ENCODE measurements at places on chromosomes 7 and 10.

DNA sequence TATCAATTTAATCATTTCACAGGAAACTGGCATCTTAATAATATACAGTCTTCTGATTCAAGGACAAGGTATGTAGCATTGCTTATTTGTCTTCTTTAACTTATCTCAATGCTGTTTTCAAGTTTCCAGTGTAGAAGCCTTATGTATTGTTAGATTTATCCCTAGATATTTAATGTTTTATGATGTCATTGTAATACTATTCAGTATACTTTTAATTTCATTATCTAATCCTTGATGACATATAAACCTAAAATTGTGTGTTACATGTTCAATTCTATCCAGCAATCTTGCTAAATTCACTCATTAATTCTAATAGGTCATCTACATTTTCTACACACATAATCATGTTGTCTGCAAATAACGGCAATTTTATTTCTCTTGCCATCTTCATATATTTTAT lies 126.3 kb upstream of the SEC61G start:
- DNase-seq: no peak

GRCh38 chr7:18896343-18896975 lies 221.0 kb downstream of the TWIST1 start:
- DNase-seq: no peak

- DNase-seq: no peak
Observed at GRCh38 chr7:149751043-149751775, 22.2 kb downstream of the ZNF467 start.

GRCh38 chr10:98492763-98493162 lies 46.0 kb upstream of the HPS1 start:
- no peak for DNase-seq

- no peak for DNase-seq
Observed at GRCh38 chr10:123385508-123386080, 231.4 kb downstream of the BUB3 start.

DNA sequence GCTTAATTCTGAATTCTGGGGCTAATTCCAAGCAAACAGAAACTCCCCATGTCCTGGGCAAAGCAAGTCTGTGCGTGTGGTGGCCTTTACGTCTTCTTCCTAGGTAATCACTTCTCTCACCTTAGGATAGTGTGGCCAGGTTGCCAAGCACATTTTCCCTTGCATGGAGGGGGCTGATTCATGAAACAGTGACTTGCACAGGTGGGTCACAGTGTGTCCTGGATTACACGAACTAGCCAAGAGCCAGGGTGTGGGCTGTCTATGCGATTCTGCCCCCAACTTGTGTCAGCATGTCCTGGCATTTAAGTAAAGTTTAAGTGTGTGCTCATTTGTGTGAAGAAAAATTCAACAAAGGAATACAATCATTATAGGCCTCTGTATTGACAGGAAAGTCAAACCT lies 18.5 kb upstream of the SEM1 start:
- no peak for DNase-seq

GRCh38 chr10:103990121-103990520 lies 23.2 kb downstream of the SLK start:
- no peak for DNase-seq

GRCh38 chr7:135743907-135744731 lies 4.5 kb downstream of the FAM180A start:
- DNase-seq: no peak

GRCh38 chr7:155405399-155406318 lies 52.3 kb upstream of the EN2 start:
- DNase-seq: no peak

- DNase-seq: no peak
Observed at GRCh38 chr10:108393089-108393488, 1228.6 kb upstream of the SORCS1 start.

DNA sequence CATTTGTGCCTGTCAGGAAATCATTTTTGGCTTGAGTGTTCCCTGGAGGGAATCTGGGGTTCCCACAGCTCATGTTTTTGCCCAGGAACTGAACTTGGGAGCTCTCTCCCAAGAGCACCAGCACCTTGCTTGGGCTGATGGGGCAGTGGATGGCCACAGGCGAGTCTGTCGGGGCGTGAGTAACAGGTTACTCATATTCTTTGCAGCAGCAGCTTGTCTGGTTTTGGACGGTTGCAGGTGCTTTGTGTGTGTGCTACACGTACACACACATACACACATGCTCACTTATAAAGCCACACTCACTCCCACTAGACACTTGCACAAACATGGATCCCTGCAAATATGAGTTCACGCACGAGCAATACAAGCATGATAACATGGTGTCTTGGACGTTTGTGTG lies 2.9 kb upstream of the PALD1 start:
- no peak for DNase-seq

DNA sequence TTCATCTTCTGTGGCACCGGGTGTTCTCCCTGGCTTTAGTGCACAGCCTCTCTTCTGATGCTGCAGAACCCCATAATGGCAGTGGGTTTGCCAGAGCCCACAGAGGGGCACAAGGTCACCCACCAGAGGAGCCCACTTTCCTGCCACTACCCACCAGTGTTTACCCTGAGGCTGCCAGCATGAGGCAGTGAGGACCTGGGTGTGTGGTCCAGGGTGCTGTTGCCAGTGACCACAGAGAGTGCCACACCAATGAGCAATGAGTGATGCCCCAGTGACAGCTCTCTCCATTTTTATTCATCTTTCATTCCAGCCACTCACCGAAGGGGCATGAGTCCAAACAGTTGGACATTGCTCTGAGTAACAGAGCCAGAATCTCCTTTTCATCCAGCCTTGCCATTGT lies 34.8 kb downstream of the MTURN start:
- no peak for DNase-seq

GRCh38 chr10:109451879-109452278 lies 471.4 kb downstream of the XPNPEP1 start:
- DNase-seq: no peak

GRCh38 chr10:87960230-87960629 lies 96.8 kb downstream of the PTEN start:
- DNase-seq: no peak

GRCh38 chr10:70599791-70600190 lies 2.8 kb downstream of the PRF1 start:
- DNase-seq: no peak

DNA sequence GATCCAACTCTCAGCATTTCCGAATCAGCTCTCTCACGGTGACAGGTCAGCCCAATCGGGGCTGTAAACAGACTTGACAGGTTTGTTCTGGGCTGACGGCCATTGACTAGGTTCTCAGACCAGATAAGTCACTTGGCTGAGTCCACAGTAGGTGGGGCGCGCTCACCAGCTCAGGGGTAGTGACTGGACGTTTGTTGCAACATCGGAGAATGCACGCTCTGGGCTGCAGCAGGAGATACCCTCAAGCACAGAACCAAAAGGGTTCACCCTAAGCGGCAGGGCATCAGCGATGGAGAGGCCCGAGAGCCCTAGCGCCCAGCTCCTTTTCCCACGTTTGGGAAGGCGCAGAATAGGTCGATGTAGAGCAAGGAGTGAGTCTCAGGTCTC lies 1.8 kb downstream of the KLLN start:
- no peak for DNase-seq

DNA sequence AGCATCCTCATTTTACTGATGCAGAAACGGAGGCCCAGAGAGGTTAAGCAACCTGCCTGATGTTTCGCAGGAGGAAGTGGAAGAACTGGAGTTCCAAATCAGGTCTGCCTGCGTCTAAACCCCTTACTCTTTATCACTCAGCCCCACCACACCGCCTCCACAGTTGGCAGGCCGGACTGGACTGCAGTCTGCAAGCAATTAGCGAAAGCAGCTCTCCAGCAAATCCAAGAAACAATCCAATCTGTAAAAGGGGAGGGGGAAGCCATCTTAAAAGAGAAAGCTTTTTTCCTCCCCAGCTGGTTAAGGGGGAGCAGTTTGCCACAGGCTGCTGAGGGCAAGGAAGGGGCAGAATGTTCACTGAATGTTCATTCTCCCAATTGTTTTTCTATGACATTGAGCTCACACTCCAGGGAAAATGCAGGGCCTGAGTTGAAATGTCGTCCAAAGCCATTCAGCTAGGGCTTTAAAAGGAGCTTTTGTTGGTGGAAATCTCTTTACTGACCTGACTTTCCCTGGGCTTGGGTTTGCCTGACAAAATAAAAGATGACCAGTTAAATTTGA lies 350.1 kb downstream of the RNLS start:
- DNase-seq: no peak

DNA sequence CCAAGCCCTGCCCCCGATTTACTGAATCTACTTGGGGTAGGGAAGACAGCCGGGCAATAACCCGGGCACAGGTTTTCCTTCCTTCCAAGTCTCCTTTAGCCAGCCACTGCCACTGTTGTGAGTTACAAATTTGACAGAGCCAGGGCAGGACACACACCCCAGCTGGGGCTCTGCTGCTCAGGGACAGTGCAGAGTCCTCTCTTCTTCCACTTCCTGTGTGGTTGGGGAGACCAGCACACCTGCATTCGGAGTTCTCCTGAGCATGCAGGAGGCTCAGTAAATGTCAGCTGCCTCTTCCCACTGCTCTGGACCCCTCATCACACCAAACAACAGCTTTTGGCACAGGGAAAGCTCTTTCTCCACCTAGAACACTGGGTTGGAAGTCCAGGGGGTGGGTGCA lies 21.3 kb downstream of the CHST15 start:
- no peak for DNase-seq

DNA sequence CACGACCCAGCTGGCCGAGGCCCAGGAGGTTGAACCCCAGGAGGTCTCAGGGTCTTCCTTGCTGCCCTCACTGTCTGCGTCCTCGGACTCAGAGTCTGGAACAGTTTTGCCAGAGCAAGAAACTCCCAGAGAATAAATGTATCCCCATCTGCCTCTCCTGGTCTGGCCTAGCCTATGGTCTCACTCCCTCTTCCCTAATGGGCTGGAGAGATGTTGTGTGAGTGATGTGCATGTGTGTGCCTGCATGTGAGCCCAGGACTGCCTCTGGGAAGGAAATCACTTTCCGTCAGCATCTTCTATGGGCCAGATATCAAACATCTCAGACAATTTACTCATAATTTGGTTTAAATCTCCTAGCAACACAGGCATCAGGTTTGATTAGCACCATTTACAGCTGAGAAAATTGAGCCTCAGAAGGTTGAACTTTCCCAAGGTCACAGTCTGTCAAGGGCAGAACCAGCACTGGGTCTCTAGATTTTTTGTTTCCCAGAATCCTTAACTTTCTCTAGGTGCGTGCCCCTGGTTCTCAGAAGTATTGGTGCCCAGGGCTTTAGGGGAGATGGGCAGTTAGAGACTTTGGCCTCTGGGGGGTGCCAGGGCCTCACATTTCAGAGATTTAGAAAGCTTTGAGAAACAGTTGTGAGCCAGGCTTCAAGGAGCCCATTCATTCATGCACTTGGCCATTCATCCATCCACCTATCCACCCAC lies 4.9 kb downstream of the TMEM270 start:
- no peak for DNase-seq

DNA sequence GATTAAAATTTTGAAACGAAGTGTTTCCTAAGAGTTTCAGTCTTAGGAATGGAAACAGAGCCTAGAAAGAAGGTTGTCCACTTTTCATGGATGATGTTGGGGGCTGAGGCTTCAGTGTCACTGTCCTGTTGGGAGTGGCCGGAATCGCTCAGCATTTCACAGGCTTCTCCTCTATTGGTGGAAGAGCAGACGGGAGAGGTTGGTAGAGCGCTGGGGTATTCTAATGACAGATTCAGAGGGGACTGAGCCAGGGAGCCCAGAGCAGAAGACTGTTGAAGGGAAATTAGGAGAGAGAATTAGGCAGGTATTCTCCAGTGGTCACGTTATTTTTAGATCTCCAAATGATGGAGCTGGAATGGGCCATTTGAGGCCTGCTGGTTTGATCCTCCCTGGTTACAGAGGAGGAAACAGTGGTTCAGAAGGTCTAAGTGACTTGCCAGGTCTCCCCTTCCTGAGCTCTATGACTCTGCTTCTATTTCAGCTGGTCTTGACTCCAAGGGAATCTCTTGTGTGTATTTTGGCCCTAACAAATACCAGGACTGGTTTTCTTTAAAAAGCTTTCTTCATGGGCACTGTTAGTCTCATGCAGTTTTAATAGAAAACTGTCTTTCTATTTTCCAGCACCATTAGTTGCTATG lies 35.7 kb upstream of the EEPD1 start:
- no peak for DNase-seq

- DNase-seq: no peak
Observed at GRCh38 chr10:24393201-24393600, 184.3 kb downstream of the KIAA1217 start.

- DNase-seq: no peak
Observed at GRCh38 chr7:125563964-125564529, 634.4 kb upstream of the POT1 start.

DNA sequence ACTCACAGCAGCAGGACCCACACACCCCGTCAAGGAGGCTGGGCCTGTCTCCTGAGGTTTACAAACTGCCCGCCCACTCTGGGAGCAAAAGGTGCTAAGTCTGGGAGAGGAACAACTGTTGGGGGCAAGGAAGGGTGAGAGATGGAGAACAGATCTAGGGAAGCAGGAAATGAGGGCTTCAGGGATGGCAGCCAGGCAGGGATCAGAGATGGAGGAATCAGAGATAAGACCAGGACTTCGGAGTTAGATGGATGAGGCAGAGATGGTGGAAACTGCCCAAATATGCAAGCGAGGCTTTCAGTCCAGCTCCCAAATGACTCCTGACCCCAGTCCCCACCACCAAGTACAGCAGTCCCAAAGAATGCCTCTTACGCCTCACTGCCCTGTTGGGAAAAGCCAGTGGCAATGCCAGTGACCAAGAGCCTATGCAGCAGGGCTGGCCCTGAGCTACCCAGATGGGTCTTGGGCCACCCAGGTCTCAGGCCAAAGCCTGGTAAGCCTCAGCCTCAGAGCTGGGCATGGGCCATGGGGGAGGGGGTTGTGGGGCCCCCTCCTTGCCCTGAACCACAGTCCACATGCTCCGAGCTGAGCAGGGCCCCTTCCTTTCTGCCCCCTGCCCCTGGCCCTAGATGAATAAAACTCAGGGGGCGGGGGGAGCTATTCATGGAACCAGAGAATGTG lies 39.5 kb upstream of the SLF2 start:
- DNase-seq: no peak

GRCh38 chr10:127918572-127918971 lies 11.7 kb downstream of the PTPRE start:
- DNase-seq: no peak

DNA sequence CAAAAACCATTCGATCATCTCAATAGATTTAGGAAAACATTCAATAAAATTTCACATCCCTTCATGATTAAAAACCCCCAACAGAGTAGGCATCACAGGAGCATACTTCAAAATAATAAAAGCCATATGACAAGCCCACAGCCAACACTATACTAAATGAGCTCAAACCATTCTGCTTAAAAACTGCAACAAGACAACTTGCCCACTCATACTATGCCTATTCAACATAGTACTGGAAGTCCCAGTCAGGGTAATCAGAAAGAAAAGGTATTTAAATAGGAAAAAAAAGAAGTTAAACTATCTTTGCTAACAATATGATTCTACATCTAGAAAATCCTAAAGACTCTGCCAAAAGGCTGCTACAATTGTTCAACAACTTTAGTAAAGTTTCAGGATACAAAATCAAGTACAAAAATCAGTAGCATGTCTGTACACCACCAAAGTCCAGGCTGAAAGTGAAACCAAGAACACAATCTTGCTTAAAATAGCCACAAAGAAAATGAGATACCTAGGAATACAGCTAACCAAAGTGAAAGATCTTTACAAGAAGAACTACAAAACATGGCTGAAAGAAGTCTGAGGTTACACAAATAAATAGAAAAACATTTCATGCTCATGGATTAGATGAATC lies 882.6 kb downstream of the GRM8 start:
- DNase-seq: no peak

All from CD4-positive, alpha-beta T cell treated with Interleukin-10 for 1 hour (primary cell).